ENCODE measurements at places on chromosomes 12 and 14.
A peak's percentile ranks its signal among the peaks of the same experiment; 100 is the strongest.

GRCh38 chr14:94367347-94368242 is 20.8 kb downstream of the SERPINA1 start:
- DNase-seq: no peak

DNA sequence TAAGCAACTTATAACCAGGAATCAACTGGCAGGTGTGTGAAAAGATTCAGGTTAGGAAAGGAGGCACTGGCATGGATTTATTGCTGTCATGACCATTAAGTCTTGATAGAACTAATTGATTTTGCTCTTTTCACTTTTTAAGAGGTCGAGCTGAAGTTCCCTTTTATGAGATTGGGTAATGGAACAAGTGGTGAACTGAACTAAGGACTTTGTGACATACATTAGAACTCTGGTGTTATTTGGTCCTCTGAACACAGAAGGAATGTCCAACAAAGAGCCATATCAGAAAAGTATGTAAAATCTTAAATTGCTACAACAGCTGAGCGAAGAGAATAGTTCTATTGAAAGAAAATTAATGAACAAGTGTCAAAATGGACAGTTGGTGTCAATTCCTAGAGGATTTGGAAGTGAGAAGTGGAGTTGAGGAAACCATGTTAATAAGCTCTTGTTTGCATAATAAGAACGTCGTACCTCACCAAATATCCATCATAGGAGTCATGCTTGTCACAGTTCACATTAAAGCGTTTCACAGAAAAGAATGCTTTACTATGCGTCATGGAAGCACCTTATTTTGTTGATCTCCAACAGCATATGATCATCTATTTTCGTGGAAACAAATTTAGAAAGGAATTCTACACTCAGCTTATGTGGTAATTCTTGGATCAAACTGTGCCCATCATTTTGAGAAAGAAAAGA is 8.4 kb upstream of the MYF6 start:
- no peak for DNase-seq

DNA sequence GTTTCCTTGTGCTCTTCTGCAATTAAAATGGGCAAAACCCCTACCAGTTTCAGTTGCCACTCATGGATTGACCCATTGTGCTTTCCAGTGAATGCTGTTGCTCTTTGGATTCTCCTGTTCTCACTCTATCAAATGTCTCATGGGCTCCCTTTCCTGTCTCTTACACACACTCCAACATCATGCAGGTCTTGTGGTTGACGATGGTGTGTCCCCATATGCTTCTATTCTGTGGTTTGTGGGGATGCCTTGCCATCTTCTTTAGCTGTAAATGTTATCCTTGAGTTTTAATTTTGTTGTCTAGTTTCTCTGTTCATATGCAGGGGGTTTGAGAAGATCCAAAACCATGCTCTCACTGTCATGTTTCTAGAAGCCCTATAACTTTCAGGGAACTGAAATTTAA is 31.9 kb upstream of the FBXO34 start:
- DNase-seq: no peak

- DNase-seq: no peak
Measured at GRCh38 chr14:28966416-28967233, 200.0 kb downstream of the FOXG1 start.

DNA sequence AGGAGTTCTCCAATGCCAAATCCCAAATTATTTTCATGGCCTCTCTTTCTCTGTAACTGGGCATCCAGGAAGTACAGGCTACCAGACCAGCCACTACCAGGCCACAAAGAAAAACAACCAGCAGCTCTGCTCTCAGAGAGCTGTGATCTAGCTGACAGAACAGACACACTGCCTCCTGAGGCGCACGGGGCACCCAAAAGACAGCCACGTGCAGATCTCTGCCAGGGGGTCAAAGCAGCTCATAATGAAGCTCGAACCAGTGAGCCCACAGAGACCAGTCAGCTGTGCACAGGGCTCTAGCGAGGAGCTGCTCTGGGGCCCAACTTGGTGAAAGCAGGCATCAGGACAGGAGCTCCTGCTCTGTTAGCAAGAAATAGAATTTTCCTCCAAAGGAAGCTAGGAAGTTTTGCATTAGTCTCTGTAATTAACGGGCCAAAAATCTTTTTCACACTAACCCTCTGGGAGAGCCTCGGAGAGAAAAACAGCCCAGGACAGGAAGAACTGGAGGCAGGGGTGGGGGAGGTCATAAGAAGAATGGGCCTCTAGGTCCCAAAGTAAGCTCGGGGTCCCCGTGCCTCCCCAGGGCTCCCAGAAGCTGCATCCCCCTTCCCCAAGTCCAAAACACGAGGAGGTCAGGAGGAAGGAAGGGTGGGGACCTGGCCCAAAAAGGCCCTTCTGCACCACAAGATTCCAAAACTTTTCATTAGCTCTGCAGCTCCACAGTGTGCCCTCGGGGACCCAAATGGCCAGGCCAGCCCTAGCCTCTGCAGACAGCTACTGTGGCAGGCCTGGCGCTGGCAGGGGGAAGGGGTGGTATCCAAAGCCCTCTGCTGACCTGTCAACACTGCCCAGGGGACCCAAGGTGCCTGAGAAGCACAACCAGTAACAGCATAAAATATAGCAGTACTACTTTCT is 30.2 kb downstream of the ACTN1 start:
- no peak for DNase-seq

DNA sequence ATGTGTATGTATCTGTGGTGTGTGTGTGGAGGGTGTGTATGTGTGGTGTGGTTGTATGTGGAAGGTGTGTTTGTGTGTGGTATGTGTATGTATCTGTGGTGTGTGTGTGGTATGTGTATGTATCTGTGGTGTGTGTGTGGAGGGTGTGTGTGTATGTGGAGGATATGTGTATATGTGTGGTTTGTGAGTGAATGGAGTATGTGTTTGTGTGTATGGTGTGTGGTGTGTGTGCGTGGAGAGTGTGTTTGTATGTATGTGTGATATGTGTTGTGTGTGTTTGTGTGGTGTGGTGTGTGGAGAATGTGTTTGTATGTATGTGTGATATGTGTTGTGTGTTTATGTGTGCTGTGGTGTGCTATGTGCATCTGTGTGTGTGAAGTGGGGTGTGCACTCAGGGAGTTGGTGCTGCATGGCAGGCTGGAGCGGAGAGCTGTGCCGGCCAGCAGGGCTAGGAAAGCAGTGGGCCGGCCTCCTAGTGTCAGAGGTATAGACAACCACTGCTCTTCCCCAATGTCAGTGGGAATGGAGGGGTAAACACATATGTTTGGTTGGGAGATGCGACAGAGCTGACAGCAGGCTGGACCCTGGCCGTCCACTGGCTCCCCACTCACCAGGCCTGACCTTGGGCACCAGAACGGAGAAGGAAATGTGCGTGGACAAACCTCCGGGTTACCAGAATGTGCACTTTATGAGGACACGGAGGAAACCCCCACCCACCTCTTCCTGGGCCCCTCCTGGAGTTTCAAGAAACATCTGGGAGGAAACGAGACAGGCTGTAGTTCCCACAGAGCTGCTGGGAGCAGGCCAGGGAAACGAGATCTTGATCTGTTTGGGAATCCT is 60.7 kb downstream of the CLMN start:
- no peak for DNase-seq

GRCh38 chr12:68264158-68264855 is 10.9 kb upstream of the IL22 start:
- DNase-seq: no peak

DNA sequence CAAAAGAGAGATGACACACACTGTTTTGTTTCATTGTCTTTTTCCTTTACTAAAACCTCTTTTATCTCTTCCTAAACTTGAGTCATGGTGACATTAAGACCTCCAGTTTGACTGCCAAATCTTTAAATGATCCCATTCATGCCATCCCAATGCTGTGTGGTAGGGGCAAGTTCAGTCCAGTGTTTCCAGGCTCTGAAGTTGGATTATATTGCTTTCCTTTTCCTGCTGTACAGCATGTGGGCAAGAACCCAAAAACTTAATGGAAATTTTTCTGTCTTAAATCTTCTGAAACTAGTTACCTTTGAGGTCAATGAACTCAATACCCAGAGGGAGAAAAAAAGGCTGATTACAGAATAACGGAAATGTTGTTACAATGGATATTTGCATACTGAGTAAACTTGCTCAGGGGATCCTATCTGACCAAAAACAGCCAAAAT is 187.1 kb upstream of the FAR2 start:
- DNase-seq: no peak

GRCh38 chr12:26443309-26443708 is 247.9 kb downstream of the SSPN start:
- DNase-seq: no peak

GRCh38 chr12:121798787-121799155 is 5.0 kb upstream of the SETD1B start:
- no peak for DNase-seq

DNA sequence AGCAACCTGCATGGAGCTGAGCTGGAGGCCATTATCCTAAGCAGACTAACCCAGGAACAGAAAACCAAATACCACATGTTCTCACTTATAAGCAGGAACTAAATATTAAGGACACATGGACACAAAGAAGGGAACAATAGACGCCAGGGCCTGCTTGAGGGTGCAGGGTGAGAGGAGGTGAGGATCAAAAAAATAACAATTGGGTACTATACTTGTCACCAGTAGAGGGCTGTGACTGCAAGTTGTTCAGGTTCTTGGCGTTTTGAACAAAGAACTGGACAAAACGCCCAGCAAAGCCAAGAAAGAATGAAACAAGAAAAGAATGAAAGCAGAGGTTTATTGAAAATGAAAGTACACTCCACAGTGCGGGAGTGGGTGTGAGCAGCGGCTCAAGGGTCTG is 208.5 kb upstream of the NEDD1 start:
- no peak for DNase-seq

DNA sequence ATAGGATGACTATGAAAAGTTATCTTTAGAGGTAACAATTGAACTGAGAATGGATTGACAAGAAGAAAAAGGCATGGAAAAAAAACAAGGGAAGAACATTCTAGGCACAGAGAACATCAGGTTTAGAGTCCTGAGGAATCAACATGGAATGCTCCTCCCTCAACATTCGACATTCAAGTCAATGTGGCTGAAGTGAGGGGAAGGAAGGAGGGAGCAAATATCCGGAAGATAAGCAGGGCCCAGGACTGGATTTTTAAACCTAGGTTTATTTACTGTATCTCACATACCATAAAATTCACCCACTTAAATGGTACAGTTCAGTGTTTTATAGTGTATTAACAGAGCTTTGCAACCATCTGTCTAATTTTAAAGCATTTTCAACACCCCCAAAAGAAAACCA is 9.6 kb upstream of the CCER1 start:
- no peak for DNase-seq

DNA sequence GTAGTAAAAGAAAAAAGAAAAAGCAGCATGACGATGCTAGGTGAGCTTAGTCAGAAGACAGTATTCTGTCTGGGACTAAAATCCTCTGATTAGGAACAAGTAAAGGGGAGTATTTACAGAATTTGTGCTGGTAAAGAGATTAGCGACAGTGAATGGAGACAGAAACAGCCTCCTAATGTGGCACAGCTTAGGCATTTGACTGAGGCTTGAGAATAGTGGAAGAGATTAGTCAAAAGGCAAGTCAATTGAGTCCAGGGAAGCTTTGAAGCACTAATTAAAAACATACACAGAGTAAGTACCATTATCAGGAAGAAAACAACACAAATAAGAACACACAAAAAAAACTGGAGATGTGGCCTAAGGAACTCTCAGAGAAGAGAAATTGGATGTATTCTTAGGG is 131.9 kb upstream of the CLEC14A start:
- DNase-seq: no peak

GRCh38 chr14:62126879-62127478 is 364.8 kb downstream of the SNAPC1 start:
- no peak for DNase-seq

DNA sequence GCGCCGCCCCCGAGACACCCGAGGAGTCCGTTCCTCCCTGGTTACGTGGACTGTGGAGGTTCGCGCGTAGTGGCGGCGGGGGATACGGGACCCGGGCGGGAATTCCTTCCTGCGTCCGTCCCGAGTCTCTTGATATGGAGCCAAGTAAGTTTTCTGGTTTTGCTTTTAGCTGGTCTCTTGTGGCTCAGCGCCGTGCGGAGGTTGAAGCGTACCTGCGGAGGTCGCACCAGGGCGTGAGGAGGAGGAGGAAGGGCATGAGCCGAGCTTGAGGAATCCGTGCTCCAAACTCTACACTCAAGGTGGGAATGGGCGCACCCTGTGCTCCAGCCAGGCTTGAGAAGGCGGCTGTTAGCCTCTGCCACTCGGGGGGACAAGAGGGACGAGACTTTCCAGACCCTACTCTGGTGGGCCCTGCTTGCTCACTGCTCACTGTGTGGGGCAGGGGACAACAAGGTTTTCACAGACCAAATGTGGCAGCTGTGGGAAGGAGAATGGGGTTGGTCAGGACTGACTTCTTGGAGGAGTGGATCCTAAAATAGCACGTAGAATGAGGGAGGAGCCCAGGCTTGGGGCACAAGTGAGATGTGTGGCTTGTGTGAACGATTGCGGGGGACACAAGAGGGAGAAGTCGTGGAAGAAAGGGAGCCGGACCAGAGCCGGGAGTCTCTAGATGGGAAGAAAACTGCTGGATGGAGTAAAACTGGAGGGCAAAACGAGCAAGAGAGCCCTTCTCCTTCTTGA is 577 bp downstream of the ATG101 start:
- DNase-seq: no peak

DNA sequence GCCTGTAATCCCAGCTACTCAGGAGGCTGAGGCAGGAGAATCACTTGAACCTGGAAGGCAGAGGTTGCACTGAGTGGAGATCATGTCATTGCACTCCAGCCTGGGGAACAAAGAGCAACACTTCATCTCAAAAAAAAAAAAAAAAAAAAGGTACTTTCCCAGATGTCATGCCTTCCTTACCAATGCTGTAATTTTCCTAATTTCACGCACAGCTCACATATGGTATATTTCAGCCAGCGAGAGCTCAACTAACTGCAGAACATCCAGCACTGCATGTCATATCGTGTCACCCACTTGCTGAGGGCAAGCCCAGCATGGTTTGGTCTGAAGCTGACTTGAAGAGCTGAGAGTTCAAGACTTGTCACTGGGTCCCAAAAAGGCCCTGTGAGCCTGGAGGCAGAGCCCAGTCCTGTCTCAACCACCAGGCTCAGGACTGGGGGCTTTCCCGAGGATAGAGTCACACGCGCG is 29.0 kb downstream of the NFKBIA start:
- no peak for DNase-seq

DNA sequence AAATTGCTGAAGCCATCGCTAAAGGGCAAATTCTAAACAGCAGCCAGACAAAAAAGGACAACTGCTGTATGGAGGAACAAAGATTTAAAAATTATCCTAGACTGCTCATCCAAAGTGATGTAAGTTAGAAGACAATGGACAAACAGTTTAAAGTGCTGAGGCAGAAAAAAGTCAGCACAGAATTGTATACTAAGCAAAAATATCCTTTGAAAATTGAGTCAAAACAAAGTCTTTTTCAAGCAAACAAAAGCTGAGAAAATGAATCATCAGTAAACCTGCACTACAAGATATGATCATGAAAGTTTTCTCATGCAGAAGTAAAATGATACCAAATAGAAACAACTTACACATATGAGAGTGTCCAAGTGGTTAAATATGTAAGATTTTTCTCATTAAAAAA is 43.6 kb downstream of the EML5 start:
- no peak for DNase-seq

- DNase-seq: peak; percentile 57
Measured at GRCh38 chr14:106694638-106695393, 1168.4 kb downstream of the TMEM121 start.
